ENCODE measurements at places on chromosomes 1 and 21.

DNA sequence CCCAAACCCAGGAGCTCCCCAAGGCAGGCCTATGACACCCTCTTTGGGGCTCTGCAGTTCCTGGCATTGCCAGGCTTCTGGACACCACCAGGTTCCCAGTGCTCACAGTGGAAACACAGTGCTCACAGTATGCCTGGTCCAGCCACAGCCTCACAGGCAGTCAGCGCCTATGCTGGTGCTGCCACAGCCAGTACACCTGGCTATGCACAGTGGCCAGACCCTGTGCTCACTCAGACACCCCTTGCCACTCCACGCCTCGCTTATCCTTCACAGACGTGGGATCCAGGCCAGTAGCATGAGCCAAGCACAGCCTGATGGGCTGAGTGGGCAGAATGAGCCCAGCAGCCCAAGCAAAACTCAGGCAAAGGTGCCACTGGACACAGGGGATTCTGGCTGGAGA lies 579.2 kb upstream of the ADGRL2 start:
- DNase-seq, result no peak

GRCh38 chr1:8817412-8818324 lies at the start of gene RERE:
RERE (minus strand) TSS chr1:8817640.
- DNase-seq, result peak; percentile 95

- DNase-seq, result no peak
These were observed 18.7 kb upstream of the PAPPA2 start for GRCh38 chr1:176444286-176444685.

DNA sequence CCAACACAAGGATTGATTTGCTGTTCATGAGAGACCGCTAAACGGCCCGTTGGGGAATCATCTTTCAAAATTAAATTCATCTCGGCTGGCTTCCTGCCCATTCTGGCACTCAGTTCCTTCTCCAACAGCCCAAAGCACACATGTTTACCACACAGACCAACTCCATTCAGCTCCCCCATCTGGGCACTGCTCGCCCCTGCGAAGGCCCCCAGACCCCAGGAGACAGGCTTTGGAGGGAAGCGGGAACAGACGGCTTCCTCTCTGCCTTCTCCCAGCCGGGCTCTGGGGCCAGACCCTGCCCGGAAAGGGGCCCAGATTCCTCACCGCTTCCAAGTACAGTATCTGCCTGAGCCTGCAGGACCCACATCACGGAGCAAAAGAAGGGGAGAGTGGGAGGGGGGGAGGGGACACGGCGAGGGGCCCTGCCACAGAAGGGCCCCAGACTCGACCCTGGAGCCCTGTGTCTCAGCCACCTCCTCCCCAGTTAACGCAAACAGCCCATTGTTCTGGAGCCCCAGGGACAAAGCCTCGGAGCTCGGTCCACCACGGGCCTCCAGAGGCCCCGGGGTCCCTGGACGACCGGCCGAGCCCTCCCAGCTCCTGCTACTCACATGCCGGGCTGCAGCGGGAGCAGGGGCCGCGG lies 660 bp downstream of the MEGF6 start:
- DNase-seq, result peak; percentile 35

DNA sequence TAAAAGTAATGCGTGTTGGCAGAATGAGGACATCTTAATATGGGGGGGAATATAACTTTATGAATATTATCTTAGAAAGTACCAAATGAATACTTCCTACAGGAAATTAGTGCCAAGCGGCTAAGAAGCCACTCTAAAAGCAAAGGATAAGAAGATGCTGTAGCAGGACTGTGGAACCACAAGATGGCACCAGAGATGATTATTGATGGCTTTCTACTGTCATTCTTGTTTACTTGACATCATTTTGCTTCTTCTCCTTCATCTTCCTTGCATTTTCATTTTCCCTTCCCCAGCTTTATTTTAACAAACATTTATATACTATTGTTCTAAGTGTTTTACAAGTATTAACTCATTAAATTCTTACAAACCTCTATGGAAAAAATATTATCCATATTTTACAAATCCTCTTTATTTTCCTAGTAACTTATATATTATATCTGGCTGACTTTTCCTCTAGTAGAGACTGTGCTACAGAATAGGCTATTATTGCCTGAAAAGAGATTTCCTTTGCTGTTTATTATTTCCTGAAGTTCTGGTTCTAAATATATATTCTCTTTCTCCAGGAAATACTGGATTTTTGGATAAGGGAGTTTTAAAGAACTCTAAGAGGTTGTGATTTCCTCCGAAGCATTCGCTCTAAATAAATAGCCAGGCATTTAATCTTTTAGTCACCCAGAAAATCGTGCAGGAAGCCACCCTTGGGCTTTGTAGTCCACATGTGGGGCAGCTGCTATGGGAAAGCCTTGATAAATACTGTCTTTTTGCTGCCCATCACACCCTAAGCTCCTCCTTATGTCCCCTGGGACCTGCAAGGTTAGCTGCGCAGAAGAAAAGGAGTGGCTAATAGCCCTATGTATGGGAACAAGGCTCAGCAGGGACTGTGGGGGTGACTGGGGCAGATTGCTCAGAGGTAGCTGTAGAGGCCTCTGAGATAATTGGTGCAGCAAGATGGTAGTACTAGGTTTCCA lies 69.8 kb downstream of the TPR start:
- DNase-seq, result peak; percentile 28

- peak; percentile 59 for DNase-seq
These were observed 27.2 kb downstream of the PUM1 start for GRCh38 chr1:31038360-31038759.

DNA sequence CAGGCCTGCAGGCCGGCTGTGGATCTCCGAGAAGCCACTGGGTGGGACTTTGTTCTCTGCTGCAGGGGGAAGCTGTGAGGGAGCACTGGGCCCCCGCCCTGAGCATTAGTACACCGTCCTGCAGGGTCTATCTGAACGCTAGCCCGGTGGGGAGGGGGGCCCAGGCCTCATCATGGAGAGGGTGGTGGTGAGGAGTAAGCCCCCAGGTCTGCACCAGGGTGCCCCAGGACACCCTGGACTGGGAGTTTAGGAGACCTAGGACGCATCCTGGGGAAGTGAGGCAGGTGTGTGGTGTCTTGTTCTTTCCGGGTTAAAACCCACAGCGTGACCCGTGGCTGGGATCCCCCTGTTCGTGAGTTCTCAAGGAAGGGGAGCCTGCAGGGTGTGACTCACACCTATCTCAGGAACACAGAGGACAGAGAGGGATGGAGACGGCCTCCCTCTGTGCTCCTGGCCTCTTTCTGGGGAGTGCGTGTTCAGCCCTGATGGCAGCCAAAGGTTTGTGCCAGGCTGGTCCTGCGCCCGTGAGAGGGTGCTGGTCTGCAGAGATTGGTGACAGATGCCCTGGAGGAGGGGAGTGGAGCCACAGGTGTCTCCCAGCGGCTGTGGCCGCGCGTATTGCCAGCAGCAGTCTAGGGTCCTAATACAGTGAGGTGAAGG lies 44.8 kb downstream of the AGPAT3 start:
- DNase-seq, result no peak

GRCh38 chr1:109206339-109206738 lies 7.4 kb upstream of the SARS1 start:
- no peak for DNase-seq

DNA sequence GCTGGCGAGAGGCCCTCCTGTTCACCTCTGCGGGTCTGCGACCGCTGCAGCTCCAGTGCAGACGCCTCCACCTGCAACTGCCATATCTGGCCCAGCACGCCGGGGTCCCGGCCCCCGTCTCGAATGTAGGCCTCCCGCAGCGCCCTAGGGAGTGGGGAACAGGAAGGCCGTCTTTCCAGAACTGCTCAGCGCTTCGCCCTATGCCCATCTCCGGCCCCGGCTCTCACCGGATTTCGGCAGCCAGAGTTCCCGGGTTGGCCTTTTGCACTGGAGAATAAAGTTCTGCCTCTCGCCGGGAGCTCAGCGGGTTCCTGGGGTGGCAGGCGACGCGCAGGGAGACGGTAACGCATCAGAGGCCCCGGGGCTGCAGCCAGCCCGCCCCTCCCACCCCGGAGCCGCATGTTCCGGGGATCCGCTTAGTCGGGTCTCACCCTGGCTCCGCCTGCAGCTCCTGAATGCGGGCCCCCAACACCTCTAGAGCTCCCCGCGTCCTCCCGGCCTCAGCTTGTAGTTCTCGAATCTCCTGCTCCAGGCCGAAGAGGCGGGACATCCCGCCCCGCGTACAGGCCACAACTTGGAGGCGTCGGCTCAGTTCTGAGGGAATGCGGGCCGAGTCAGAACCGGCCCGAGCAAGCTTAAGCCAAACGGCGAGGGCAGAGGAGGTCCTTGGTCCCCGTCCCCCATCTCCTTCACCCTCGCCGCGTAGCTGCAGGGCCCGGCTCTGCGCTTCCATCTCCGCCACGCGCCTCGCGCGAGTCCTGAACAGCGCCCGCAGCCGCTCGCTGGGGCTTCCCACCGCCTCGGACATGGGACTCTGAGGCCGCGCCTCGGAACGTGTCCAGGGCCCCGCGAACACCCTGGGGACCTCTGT lies 1.1 kb downstream of the CCDC17 start:
- no peak for DNase-seq

GRCh38 chr21:36542312-36543101 lies 62.6 kb upstream of the CLDN14 start:
- DNase-seq, result no peak

DNA sequence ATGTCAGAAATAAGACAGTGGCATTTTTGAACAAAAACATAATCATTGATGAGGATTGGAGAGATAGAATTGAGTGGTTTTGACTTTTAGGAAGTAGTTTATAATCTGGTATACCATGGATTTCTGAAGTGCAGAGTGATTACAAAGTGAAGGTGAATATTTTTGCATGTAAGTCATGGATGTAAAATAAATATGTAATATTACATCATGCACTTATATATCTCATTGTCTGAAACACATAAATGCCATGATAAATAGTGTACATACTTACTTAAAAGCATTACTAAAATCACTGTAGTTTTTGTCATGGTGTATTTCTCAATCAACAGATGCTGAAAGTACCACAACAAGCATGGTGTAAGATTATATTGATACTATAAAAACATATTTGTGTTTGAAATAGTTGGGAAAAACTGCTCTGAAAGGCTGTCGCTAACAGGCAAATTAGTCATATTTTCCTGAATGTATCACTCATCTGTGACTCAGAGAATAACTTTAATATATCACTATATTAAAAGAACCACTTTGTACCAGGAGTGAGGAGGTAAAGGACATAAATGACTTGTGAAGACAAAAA lies 24.8 kb upstream of the RGS18 start:
- DNase-seq, result peak; percentile 76

DNA sequence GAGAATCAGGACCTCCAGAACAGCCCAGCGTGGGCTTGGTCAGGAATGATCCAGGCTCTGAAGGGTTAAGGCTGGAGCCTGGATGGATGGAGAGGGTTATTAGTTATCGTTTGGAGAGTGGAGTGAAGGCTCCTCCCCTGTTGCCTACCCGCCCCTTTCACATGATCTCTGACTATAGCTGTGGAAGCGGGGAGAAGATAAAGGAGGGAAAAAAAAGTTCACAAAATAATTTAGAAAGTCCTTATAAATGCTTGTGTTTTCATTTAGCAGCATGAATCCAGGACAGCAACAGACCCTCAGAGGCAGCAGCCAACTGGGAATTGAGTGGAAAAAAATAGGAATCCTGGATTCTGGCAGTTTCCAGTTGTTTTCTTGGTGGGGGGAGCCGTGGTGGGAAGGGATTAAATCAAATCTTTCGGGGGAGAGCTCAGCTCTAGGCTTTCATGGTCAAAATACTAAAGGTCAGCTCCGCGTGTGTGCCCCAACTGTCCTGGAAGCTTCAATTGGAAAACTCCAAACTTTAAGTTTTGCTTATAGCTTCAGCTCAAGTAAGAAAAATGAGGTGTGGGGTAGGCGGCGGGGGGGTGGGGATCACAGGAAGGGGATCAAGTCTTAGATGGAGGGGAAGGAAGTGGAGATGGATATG lies 595 bp upstream of the DDR2 start:
- peak; percentile 82 for DNase-seq

DNA sequence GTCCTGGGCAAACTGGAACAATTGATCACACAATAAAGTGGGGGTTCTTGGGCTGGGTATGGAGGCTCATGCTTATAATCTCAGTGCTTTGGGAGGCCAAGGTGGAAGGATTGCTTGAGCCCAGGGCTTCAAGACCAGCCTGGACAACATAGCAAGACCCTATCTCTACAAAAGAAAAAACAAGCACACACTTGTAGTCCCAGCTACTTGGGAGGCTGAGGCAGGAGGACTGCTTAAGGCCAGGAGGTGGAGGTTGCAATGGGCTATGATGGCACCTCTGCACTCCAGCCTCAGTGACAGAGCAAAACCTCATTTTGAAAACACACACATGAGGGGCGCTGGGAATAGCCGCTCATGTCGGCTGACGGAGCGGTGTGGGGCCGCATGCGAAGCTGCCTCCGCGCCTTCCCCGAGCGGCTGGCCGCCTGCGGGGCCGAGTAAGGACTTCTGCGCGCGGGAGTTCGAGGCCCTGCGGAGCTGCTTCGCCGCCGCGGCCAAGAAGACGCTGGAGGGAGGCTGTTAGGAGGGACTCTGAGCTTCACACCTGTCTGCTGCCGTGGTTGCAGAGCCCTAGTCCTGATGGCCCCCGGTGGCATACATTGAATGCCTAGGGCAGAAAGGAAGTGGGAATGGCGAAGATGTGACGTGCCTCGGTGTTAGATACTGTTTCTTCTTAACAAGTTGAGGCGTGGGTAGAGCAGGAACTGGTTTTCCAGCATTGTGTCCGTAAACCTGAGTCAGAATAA lies 59.5 kb downstream of the ACBD3 start:
- no peak for DNase-seq

DNA sequence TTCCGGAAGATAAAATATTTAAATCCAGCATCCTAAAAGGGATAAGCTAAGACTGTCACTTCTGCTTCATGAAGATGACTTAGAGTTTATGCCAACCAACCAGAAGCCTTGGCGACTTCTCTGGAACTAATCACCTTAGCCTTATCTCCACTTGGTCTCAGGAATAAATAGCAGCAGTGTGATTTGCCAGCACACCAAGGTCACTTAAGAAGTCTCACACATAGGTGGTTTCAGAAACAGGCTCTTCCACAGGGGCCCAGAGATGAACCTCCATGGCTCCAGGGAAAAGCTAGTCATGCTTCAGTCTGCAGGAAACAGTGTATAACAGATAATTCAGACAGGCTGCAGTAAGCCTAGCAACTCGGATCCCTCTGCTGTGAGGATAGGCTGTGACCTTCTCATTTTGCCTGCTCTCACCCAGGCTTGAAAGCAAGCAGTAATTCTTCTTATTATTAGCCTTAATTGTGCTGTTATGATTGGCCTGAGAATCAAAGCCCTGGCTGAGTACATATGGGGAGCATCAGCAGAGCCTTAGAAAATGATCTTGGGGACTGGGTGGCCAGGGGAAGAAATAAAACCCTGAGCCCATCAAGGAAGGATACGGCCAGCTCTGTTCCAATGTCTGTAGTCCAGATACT lies 84.7 kb downstream of the WLS start:
- DNase-seq, result no peak

- DNase-seq, result no peak
These were observed 500.7 kb upstream of the NFIA start for GRCh38 chr1:60581455-60582220.
